ENCODE measurements at places on chromosomes 4 and X. TPM values are rescaled to one million over a fixed set of nuclear protein-coding genes. Genes with fewer than 3 reads are reported as not detected.

- DNase-seq = no peak
Measured at GRCh38 chrX:96791559-96791958, 92.1 kb upstream of the RPA4 start.

DNA sequence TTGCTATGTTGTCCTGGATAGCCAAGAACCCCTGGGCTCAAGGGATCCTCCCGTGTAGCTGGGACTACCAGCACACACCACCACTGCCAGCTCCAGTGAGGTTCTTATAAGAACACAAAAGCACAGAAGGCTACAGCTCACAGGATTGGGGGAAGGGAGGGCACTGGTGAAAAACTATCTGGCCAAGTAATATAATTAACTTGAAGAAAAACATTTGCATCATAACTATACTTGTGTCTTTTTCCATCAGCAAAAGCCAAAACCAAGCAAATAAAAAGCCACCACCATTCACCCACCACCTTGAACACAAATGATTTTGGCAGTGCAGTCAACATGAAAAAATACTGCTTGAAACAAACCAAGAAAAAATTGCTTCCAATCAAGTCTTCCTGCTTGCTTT, 188.2 kb downstream of the MAML3 start:
- DNase-seq = no peak

GRCh38 chr4:161680146-161680545, 483.7 kb downstream of the FSTL5 start:
- no peak for DNase-seq

- no peak for DNase-seq
Measured at GRCh38 chrX:123878252-123878721, 18.4 kb downstream of the XIAP start.

DNA sequence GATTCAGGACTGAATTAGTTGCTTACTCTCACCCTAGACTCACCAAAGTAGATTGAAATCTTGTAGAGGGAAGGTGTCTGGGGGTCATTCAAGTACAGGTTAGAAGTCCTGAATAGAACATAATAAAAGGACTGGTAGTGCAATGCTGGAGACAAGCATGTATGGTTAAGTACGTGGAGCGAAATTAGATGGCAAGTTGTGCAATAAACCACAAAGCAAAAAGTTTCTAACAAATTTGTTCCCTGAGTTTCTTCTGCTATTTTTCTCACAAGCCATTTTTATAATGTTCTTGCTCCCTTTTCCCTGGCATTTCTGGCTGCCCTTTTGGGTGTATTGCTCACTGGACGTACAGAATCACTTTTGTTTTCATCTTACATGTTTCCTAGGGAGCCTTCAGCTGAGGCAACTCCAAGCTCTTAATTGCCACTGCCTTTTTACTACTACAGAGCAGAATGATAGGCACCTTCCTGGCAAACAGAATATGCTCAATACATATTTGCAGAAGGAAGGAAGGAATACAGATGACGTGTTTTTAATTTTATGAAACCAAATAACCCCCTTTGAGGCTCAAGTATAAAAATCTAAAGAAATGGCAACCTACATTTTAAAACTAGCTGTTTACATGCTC, 23.4 kb downstream of the LANCL3 start:
- DNase-seq = no peak

DNA sequence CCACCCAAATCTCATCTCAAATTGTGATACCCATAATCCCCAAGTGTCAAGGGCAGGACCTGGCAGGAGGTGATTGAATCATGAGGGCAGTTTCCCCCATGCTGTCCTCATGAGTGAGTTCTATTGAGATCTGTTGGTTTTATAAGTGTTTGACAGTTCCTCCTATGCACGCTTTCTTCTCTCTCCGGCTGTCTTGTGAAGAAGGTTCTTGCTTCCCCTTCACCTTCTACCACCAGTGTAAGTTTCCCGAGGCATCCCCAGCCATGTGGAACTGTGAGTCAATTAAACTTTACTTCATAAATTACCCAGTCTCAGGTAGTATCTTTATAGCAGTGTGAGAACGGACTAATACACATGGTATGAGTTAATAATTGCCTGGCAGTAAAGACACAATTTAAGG, 581.7 kb upstream of the AMOT start:
- DNase-seq = no peak

DNA sequence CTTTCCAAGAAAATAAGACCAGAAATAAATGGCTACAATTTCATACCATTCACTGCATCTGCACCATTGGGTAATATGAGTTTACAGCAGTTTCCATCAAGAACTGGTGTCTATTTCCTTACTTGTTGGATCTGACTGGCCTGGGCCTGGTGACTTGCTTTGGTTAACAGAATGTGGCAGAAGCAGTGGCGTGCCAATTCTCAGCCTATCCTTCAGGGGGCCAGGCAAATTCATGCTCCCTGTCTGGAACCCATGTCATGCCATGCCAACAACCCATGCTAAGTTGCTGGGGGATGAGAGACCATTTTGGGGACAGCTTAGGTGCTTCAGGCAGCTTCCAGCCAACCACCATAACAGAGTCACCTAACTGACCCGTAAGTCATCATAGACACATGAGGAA, 656.7 kb downstream of the SPOCK3 start:
- no peak for DNase-seq

GRCh38 chr4:123528501-123529277, 132.1 kb downstream of the SPRY1 start:
- DNase-seq = no peak

DNA sequence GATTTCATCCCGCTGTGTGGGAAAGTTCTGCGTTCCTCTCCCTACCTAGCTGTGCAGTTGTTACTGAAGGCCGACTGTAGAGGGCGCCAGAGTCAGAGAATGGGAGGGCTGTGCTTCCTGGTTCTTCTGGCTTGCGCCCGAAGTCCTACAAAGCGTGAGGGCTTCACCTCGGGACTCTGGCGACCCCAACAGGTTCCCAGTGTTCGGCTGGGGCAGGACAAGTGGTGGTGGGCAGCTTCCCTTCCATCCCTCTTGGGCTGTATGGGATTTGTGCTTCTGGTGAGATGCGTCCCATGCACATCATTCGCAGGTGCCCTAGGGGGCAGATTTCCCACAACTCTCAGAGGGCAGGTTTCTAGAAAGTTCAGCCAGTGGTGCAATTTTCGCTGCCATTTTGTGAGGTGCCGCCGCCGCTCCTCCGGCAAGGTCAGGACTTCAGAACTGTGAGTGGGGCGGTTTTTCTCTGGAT, 27.3 kb downstream of the CT45A1 start:
- DNase-seq = no peak

GRCh38 chrX:12953420-12953819, 21.5 kb upstream of the TMSB4X start:
- DNase-seq = no peak

DNA sequence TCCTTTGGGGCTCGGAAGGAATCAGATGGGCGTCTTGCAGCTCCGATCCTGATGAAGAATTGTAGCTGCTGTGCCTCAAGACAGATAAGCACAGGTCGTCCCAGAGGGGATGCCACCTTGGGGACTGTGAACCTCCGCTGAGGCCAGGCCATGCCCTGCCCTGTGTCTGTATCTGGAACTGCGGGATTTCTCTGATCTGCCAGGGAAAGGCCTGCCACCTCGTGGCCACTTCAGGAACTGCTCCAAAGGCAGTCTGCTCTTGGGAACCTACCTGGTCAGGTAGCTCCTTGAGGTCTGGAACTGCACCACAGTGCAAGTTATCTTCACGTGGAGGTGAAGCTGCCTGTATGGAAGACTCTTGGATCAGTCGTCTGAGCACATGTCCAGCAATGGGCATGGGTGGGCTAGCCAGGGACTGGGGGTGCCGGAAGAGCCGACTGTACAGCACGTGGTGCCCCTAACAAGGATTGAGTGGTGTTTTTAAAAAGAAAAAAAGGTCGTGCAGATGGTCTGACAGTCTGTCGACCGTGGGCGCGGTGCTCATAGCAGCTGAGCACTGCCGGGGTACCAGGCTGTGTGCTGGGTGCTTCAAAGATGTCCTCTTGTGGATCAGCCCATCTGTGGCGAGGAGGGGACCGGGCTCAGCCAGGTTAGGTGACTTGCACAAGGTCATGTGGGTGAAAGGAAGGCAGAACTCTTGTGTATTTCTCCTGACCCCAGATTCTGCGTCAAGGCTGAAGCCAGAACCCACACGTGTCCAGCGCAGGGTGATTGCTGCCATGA, 3.1 kb upstream of the GRPEL1 start:
- peak; percentile 91 for DNase-seq

Gene PLAC8
- total RNA-seq = 5.9 TPM
